Activated CD8-positive, alpha-beta memory T cell treated with anti-CD3 and anti-CD28 coated beads, Interleukin-2, amount 10 ng/mL, durations not matched to agents 7 days and 5 days (primary cell): ENCODE measurements at places on chromosomes 3 and 15. TPM values are rescaled to one million over a fixed set of nuclear protein-coding genes. Genes with fewer than 3 reads are reported as not detected.
A peak's percentile ranks its signal among the peaks of the same experiment; 100 is the strongest.

Gene JAGN1
- 44.0 TPM for total RNA-seq

Gene AADAC
- not detected for total RNA-seq

Gene XYLB
- 6.9 TPM for total RNA-seq

Gene SLC28A2
- not detected for total RNA-seq

DNA sequence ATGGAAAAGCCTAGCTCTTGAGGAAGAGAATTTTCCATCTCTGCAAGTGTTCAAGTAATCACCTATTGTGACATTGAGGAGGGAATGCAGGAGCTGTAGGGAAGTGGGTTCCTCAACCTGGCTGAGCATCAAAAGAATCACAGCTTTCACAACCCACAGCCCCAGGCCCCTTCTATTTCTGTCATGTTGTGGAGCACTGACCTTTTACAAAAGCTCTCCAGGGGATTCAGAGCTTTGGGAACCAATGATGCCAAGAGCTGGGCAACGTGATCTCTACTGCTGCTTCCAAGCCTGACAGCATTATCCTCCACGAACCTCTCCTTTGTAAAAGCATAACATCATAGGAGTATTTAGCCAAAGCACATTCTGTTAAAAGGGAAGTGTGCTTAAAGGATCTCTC is 231.1 kb downstream of the ADAMTS9 start:
- no peak for DNase-seq

DNA sequence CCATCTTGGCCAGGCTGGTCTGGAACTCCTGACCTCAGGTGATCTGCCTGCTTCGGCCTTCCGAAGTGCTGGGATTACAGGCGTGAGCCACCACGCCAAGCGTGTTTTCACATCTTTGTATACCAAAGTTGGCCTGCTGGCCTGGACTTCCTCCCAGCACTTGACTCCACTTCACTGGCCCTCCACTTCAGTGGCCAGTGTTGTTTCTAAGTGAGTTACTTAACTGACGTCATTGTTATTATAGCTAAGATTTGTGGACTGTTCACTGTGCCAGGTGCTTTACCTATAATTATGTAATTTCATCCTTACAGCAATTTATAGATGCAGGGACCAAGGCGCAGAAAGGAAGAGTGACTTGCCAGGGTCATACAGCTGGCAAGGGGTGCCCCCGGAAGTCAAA is 52.0 kb downstream of the HRH1 start:
- no peak for DNase-seq

- no peak for DNase-seq
These were observed 7.2 kb upstream of the FAM174B start for GRCh38 chr15:92662762-92663161.

DNA sequence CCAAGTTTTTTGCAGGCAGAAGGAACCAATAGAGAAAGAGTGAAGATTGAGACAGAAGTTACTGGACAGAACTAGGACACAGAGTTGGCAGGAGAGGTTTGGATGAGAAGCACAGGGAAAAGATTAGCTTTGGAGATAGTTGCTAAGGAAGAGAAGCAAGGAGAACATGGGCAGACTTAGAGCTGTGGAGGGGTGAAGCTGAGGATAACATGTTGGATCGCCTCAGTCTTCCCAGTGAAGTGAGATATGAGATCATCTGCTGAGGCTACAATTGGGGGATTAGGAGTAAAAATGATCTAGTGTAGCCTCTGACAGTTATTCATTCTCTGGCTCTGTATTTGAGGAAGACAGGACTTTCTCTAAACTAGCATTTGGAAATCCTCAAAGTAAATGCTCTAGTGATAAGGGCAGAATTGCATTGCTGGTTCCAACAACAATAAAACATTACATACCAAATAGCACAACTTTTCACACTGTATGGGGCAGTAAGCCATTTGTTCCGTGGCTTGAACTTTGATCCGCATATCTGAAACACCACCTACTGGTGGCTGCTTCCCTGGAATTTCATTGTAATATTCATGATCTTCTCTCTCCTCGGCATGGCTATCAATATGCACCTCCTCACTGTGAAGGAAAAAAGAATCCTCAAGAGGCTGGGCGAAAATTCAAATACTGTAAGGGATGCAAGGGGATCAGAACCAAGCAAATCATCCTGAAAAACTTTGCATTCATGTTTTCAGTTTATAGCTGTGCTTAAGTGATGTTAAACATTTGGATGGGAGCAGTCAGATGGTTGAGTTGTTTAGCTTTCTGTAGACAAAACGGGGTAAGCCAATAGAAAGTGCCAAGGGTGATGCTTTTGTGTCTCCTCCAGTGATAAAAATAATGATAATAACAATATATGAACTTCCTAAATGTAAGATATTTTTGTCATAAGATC is 22.2 kb upstream of the EID1 start:
- DNase-seq = no peak

- peak; percentile 56 for DNase-seq
These were observed 91.2 kb downstream of the SLC25A26 start for GRCh38 chr3:66312039-66312438.

- DNase-seq = no peak
These were observed 583.8 kb upstream of the ZNF717 start for GRCh38 chr3:76369170-76369569.

- DNase-seq = no peak
These were observed 3.9 kb upstream of the PAK2 start for GRCh38 chr3:196735751-196736150.

DNA sequence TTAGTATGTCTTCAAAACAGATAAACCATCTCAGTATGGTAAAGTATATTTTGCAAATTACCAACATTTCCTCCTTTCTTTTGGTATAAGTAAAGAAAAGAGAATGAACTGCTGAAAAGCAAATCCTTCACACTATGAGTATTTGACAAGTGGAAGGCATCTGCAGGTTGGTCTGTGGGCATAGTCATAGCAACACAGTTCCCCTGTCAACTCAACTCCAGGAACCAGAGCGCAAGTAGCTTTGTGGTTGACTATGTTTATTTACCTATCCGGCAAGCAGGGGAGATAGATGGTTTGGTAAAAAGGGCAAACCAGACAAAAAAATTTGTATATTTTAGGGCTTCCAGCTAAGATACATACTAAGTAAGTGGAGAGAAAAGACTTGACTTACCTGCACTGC is 88.3 kb upstream of the PPIB start:
- peak; percentile 80 for DNase-seq
